ENCODE measurements at places on chromosomes 11 and 22. TPM values are rescaled to one million over a fixed set of nuclear protein-coding genes. Genes with fewer than 3 reads are reported as not detected.
A peak's percentile ranks its signal among the peaks of the same experiment; 100 is the strongest.

SDHD gene
- 64.5 TPM for total RNA-seq

USH1C gene
- total RNA-seq = not detected

TEX54 gene
- total RNA-seq = not detected

OR8D1 gene
- total RNA-seq = not detected

RFPL2 gene
- total RNA-seq = not detected

OR6A2 gene
- not detected for total RNA-seq

- peak; percentile 87 for DNase-seq
Observed at GRCh38 chr11:118921121-118921928, 4.4 kb downstream of the BCL9L start.

DNA sequence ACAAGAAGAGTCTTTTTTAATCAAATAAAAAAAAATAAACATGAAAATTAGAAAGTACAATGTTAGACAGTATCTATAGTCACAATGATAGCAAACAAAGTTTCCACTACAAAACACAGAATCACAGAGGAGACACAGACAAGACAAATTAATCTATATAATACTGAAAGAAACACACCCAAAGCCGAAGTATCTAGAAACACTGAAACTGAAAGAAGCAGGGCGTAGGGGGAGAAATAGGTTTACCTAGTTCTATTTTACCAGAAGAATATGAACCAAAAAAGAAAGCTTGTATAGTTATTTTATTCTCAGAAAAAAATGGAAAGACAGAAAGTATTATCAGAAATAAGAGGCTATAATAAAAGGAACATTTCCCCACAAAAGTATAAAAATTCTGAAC, 27.1 kb upstream of the NUP50 start:
- DNase-seq = no peak

- DNase-seq = no peak
Observed at GRCh38 chr22:33722816-33723215, 197.5 kb downstream of the LARGE1 start.

DNA sequence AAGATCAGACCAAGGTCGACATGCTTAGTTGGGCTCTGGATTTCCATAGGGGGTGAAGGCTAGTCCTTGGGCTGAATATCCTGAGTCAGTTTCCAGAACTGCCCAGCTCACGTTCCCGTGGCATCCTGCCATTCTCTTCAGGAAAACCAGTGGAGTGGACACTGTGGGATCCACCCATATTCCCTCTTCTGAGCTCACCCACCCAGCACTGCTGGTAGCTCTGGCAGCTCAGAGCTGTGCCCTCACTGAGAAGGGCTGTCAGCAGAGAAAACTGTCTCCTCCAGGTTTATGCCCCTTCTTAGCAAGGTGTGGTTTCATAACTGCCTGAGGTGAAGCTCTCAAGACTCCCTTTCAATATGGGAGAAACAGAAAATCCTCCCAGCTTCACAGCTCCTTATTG, 111.7 kb downstream of the GGTLC2 start:
- DNase-seq = no peak

DNA sequence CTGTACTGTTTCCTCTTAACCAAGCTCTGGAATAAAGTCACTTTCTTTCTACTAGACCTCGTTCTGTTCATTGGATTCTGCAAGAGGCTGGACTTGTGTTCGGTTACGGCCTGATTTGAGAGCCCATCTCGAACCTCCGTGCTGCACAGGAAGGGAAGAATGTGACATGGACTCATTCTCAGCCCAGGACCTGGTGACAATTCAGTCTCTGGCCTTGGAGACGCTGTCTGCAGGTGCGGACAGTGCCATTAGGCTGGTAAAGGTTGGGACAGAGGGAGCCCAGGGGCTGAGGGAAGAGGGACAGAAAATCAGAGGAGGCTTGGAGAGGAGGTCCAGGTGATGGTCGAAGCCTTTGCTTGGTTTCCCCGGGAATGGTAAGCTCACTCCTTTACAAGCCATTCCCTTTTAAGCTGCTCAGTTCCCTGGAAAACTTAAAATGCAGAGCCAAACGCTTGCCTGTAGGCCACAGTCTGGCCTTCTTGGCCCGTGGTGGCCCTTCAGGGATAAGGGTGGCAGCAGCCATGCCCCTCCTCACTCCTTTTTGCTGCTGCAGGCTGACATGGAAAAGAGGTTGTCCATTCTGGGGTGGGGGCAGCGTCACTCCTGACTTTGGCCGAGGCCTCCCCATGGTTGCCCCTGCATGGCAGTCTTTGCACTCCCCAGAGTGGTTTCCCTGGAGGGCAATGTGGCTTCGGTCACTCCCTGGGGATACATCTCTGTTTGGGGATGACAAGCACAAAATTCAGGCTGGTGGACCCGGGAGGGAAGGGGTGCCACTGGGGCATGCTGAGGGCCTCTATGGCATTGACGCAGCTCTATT, 52.3 kb downstream of the SHISAL1 start:
- no peak for DNase-seq

- no peak for DNase-seq
Observed at GRCh38 chr11:8717544-8717875, 34.9 kb downstream of the RPL27A start.

DNA sequence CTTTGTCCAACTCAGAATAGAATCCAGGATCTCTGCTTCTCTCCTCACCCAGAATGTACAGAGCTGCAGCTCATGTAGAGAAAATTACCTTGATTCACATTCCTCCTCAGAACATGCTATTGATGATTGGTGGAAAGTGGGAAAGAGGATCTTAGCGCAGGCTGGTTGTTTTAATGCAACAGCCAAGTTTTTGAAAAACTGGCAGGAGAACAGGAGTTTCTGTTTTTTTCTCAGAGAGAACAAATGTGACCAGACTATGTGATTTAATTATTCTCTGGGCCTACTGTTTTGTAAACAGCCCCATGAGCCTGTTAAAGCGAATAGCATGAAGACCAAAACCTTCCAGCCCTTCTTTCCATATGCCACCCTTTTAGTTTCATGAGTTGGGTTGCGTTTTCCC, 19.1 kb upstream of the IL18BP start:
- no peak for DNase-seq

DNA sequence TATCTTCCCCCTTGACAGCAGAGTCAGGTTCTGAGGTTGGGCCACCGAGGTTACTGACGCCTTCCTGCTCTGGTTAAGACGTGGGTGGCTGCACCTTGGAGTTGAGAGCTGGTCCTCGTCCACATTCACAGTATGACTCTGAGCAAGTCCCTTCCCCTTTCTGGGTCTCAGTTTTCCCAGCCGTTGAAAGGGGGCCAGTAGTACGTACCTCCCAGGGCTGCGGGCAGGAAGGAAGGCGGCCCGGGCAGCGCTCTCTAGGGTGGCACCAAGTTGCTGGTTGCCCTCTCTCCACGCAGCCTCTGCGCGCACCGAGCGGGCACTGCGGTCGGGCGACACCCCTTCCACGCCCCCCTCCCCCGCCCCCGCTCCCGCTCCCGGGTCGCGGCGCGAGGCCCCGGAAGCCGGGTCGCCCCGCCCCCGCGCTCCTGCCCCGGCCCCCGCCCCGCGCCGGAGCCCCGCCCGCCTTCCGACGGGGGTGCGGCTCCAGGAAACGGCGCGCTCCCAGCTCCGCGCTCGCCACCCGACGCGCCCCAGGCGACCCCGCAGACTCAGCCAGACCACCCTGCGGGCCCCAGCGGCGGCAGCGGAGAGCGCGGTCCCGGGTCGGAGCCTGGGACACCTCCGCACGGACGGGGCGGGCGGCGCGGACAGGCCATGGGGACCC, at the start of gene EHBP1L1:
EHBP1L1 (plus strand) TSS at position 486 of the 664 bp plus-strand sequence. CDS start 250 bp downstream, outside the sequence.
- peak; percentile 75 for DNase-seq

GRCh38 chr22:44730490-44731356, 21.7 kb upstream of the ARHGAP8 start:
- no peak for DNase-seq

- DNase-seq = no peak
Observed at GRCh38 chr22:44623771-44624510, 78.1 kb upstream of the PRR5 start.

DNA sequence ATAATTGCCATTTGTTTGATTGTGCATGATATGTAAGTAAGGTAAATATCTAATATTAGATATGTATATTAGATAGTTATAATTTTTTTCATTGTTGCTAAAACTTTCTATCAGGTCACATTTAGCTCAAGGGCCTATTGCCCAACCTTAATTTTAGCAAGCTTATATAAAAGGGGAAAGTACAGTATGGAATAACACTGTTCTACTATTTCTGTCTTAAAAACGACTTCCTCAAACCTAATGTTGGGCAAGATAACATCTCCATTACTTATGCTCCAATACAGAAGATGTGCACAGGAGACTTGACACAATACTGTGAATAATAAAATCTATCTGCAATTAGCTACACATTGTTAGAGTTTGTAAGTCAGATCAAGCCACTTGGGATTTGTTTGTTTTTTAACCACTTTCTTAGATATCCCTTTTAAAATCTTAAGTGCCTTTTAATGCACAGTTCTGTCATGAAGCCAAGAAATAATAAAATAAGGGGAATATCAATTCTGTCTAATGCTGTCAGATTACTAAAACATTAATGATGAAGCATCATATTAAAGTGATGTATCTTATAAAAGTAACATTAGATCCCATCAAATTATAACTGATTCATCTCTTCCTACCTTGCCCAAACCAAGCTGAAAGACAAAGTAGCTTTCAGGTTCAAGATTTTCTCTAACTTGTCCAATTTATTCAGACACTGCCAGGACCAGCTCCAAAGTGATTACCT, 98.1 kb downstream of the SIK3 start:
- DNase-seq = no peak

DNA sequence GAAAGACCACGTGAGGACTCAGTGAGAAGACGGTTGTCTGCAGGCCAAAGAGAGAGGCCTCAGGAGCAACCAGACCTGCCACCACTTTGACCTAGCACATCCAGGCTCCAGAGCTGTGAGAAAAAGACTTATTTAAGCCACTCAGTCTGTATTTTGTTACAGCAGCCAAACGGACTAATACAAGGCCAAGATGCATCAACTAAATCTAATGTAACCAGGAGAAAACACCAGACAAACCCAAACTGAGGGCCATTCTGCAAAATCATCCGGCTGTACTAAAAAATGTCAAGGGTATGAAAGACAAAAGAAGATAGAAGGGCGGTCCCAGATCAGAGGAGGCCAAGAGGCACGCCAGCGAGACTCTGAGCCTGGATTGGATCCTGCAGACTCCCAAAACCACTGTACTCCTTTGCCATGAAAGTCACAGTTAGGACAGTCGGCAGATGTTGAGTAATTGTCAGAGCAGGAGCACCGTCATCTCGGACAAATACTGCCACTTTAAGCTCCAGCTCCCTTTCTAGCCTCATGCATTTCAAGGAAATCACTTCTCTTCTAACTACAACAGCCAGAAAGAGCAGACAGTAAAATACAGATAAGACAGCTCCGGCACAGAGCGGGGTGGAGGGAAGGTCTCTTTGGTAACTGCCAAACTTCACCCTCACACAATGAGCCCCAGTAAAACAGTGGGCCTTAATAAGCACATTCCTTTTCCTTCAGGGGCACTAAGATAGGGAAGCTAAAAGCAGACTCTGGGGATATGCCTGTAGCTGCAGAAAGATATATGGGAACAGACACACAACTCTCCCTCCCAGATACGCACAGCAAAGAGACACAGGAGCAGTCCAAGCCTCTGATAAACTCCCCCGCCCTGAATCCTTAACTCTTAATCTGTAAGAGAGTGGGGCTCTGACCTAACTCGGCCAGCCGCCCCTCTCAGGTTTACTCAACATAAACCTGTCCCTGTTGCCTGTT, 3.5 kb upstream of the ZP1 start:
- DNase-seq = peak; percentile 10

DNA sequence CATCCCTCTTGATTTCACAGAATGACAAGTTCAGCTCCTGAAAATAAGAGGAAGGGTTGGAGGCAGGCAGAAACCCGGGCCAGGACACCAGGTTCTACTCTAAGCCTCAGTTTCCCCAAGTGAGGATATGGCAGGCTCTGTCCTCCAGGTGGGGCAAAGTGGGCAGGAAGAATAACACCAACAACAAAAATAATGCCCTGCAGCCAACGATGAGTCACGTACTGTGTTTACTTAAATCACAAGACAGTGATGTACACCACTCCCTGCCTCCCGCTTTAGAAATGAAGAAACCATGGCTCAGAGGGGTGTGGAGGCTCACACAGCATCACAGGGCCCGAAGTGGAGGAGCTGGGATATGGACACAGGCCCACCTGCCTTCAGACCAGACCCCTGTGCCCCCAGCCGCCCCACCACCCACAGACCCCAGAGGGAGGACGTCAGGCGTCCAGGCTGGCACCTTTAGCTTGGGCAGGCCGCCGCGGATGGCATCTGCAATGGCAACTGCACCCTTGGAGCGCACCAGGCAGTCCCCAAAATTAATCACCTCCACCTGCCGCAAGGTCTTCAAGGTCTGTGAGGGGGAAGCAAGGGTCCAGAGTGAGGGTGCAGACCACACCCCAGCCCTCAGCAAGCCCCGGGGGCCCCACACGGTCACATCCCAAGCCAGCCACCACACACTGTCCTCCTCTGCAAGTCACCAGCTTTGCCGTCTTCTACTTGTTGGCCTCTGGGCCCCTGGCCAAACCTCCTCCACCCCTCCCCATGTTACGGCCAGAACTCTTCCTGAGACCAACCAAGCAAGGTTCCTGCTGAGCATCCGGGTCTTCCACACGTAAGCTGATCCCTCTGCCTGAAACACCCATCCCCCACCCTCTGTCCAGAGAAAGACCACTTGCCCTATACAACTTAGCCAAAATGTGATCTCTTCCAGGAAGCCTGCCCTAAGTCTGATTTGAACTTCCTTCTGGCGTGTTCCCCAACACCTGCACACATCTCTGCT, 15.8 kb upstream of the CHADL start:
- no peak for DNase-seq

DNA sequence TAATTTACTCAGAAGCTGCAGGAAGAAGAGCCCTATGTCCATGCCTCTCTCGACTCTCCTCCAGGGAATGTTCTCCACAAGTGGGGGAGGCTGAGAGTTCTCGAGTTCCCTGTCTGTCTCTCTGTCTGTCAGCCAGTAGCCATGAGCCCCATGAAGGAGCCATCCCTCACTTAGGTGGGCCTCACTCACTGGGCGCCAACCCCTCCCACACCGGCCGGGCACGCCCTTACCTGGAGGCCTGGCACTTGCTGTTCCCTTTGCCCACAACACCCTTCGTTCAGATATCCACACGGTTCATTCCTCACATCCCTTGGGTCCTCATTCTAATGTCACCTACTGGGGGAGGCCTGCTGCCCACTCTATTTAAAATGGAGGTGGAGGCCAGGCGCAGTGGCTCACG, 14.2 kb upstream of the IL10RA start:
- DNase-seq = no peak

GRCh38 chr11:7671347-7672215, 1.7 kb downstream of the CYB5R2 start:
- no peak for DNase-seq

- DNase-seq = peak; percentile 52
Observed at GRCh38 chr11:44861849-44862557, 88.7 kb downstream of the TP53I11 start.

DNA sequence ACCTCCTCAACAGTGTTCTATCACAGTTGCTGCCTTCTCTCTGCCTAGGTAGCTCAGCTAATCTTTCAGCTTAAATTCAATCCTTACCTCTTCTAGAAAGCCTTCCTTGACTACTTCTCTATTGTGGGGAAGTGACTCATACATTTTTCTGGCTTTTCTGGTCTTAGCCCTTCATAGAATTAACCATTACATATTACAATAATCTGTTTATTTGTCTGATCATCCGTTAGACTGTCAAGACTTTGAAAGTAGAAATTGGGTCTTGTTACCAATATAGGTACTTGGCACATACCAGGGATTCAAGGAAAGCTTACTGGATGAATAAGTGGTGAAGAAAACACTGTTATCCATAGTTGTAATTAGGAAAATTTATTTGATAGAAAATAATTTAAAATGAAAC, 89.6 kb downstream of the FANCF start:
- no peak for DNase-seq

Measured in upper lobe of left lung (tissue), 6 donors.